CD4-positive, alpha-beta memory T cell (primary cell): ENCODE measurements at places on chromosomes 3 and 15. TPM values are rescaled to one million over a fixed set of nuclear protein-coding genes. Genes with fewer than 3 reads are reported as not detected.

- DNase-seq, result no peak
- no peak overlapping the region for H3K4me3 ChIP-seq
- H3K27ac ChIP-seq, result no peak overlapping the region
These were observed 24.3 kb downstream of the CACNA2D3 start for GRCh38 chr3:54146506-54147239.

GRCh38 chr15:98954411-98954810 is 53.2 kb downstream of the PGPEP1L start:
- no peaks in the 10 kb centered on the region for H3K36me3 ChIP-seq
- H3K27ac ChIP-seq, result no peak overlapping the region
- no peaks in the 10 kb centered on the region for H3K27me3 ChIP-seq

- H3K4me3 ChIP-seq, result peak overlapping the region; percentile 57
- DNase-seq, result no peak
- peak overlapping the region; percentile 100 for H3K27ac ChIP-seq
- H3K27me3 ChIP-seq, result no peaks in the 10 kb centered on the region
- peaks cover 3% of the 10 kb centered on the region for H3K36me3 ChIP-seq
These were observed 2.6 kb downstream of the MORF4L1 start for GRCh38 chr15:78875107-78875914.

GRCh38 chr3:184354121-184354728 is 7.2 kb downstream of the CLCN2 start:
- H3K36me3 ChIP-seq, result no peaks in the 10 kb centered on the region
- peaks cover 10% of the 10 kb centered on the region for H3K4me1 ChIP-seq
- H3K27me3 ChIP-seq, result no peaks in the 10 kb centered on the region
- no peak overlapping the region for H3K27ac ChIP-seq
- DNase-seq, result peak; percentile 42

Gene MYL3
- total RNA-seq, result not detected

- H3K4me1 ChIP-seq, result no peaks in the 10 kb centered on the region
- peaks cover 27% of the 10 kb centered on the region for H3K36me3 ChIP-seq
These were observed 46.8 kb downstream of the DNAJC13 start for GRCh38 chr3:132464066-132464465.

- no peaks in the 10 kb centered on the region for H3K27me3 ChIP-seq
- no peak for DNase-seq
These were observed 82.8 kb downstream of the TIGIT start for GRCh38 chr3:114376516-114377185.
